Memory B cell (primary cell): ENCODE measurements at places on chromosomes 11 and 22.

DNA sequence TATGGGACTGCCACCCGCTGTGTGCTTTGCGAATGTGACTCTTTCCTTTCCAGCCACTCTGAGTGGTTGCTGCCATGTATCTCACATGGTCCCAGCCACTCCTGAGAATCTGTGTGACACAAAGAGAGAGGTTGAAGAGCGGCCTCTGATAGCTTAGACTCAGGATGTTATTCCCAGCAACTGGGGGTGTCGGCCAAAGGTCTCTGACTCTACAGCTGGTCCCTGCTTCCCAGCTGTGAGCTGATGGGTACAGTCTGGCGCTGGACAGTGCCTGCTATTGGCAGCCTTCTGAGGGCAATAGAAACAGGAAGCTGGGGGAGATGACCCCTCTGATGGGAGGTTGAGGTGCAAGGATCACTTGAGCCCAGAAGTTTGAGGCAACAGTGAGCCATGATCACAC is 105.1 kb downstream of the RRAS2 start:
- no peak for DNase-seq

DNA sequence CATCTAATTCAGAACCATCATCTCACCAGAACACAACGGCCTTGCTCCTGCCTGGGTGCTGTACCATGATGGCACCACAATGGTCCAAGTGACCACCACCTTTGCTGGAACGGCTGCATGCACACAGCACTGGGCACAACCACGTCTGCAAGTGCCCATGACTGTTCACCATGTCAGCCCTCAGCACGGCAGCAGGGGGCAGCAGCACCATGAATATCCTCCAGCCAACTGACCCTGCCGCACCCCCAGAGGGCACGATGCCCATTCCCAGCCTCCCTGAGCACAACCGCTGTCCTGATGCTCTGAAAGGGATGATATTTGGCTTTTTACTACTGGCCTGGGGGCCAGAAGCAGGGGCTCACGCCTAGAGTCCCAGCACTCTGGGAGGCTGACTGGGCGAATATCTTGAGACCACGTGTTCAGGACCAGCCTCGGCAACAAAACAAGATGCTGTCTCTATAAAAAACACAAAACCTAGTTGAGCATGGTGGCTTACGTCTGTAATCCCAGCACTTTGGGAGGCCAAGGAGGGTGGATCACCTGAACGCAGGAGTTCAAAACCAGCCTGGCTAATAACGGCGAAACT is 25.7 kb downstream of the DRD4 start:
- DNase-seq: peak; percentile 43

GRCh38 chr11:44923806-44924205 is 26.9 kb downstream of the TP53I11 start:
- no peak for DNase-seq

GRCh38 chr22:25219211-25219689 is at the start of gene CRYBB2:
Gene CRYBB2 (plus strand): TSS chr22:25219639. CDS start chr22:25221430, 1,791 bp downstream.
- DNase-seq: no peak

DNA sequence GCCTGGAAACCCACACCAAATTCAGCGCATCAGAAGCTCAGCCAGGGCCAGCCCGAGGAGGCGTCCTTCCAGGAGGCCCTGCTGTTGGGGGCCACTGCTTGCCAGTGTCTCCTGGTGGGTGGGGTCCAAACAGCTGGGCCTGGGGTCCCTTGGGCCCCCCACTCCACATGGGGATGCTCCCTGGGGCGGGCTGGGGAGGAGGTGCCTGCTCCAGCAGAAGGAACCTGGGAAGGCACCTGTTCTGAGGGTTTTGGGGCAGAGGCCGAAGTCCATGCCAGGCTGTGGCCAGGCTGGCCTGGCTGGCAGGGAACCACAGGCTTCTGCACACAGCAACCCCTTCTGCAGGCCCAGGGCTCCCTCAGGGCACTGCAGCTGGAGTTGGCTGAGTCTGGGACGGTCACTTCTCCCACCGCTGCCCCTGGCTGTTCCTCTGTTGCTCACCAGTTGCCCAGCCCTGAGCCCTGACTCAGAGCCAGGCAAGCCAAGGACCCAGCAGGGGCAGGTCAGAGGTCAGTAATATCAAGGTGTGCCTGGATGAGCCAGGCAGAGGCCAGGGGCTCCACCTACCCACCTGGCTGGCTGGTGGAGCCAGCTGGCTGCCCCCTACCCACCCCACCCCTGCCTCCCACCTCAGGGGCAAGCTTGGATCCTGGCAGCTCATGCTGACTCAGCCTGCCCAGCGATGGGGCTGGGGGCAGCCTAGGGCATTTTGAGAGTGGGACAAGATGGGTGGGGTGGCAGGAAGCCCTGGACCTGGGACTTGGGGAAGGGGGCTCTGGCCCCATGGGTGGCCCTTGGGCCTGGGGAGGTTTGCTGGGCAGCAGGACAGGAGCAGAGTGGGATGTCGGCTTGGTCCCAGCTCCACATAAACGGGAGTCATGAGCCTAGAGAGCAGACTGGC is 12.0 kb upstream of the PHLDA2 start:
- no peak for DNase-seq

DNA sequence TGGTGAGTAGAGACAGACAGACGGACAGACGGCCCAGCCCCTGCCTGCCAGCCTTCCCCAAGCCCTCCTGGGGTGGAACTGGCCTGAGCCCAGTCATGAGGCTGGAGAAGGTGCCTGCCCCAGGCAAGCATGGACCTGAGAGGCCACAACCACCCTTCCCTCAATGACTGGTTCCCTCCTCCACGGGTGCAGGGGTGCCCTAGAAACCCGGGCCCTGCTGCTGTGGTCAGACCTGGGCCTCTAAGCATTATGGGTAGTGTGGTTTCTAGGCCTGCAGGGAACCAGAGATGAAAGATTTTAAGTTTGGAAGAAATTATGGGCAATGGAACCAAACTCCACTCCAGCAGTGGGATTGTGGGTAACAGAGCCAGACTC is 13.5 kb downstream of the RHBDD3 start:
- DNase-seq: no peak

- DNase-seq: no peak
Measured at GRCh38 chr11:105389952-105390351, 219.9 kb upstream of the GRIA4 start.

DNA sequence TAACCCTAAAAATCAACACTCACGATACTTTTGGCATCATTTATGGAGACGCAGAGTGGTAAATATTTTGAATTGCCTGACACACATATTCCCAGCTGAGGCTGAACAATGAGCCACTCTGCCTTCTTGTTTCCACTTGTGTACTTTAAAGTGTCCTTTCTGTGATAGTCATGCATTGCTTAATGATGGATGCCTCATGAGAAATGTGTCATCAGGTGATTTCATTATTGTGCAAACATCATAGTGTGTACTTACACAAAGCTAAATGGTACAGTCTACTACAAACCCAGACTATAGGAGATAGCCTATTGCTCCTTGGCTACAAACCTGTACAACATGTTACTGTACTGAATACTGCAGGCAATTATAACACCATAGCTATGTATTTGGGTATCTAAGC is 44.2 kb downstream of the MRE11 start:
- no peak for DNase-seq

DNA sequence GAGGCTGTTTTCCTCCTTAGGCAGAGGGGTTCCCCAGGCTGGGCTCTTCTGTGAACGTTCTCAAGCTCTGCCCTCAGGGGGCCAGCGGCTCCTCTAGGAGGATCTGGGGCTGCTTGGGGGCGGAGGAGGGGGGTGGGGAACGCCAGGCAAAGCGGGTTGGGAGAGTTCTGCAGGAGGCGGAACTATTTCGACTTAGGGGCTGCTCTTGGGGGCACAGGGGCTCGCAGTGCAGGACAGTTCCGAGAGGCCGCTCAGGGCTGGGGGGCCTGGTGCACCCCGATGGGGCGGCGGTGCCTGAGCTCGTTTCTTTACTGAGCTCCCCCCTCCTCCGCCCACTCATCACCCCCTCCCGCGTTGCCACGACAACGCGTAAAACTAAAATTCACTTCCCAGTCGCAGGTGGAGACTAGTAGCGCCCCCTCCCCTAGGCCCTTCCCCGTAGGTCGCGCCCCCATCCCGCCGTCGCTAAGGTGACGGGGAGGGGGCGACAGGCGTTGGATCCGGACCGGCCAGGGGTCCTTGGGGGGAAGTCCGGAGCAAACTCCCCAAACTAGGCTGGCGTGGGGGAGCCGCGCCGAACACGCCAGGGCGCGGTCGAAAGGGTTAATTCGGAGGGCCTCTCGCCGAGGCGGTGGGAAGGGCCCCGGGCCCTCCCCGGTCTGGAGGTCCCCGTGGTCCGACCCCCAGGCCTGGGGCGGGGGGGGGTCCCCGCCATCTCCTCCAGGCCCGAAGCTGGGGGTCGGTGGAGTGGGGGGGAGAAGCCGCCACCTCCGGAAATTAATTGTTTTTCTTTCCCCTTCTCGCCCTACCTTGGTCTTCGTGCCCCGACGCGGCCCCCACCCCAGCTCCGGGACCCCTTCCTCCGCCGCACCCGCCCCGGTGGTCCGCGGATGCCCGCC is 857 bp downstream of the SHANK3 start:
- no peak for DNase-seq

DNA sequence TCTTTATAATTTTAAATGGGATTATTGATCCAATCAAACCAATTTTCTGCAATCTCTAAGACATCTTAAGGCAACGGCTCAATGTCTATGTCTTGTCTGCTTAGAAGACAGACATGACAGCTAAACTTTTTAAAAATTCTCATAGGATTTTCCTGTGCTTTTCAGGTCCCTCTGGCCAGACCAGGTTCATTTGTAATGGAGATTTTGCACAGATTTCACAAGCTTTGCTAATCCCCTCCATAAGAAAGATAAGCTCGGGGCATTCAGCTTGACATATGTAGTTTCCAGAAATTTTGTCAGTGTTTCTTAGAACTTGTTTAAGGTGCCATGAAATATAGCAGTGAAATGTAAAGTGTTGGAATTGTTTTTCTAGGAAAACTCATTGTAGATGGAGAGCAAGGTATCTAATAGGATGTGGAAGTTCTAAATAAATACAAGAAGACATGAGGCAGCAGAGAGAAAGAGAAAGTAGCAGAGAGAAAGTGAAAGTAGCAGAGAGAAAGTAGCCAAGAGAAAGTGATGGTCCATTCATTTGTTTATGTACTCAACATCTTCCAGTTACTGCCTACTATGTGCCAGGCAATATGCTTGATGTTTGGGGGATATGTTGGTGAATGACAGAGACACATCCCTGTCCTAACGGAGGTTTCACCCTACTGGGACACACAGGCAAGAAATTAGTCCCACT is 219.1 kb upstream of the ARHGAP42 start:
- DNase-seq: no peak

GRCh38 chr11:44463751-44464150 is 101.7 kb upstream of the CD82 start:
- no peak for DNase-seq

GRCh38 chr11:120146413-120147093 is 8.6 kb upstream of the TRIM29 start:
- no peak for DNase-seq

DNA sequence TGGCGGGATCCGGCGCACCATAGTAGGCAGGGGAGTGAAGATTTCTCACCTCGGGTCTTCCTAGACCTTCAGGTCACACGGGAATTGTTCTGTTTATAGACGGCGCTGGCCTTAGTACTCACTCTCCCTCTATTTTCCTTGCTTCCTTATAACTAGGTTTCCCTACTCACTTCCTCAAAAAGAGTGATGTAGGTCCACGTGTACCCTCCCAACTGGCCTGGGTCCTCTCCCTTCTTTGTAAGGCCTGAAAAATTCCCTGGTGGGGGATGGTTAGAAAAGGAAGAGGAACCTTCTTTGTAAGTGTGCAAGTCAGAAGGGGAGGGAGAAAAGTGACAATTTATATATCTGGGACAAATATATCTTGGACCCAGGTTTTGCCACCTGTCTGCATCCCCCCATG is 2.9 kb upstream of the TMEM9B start:
- no peak for DNase-seq

DNA sequence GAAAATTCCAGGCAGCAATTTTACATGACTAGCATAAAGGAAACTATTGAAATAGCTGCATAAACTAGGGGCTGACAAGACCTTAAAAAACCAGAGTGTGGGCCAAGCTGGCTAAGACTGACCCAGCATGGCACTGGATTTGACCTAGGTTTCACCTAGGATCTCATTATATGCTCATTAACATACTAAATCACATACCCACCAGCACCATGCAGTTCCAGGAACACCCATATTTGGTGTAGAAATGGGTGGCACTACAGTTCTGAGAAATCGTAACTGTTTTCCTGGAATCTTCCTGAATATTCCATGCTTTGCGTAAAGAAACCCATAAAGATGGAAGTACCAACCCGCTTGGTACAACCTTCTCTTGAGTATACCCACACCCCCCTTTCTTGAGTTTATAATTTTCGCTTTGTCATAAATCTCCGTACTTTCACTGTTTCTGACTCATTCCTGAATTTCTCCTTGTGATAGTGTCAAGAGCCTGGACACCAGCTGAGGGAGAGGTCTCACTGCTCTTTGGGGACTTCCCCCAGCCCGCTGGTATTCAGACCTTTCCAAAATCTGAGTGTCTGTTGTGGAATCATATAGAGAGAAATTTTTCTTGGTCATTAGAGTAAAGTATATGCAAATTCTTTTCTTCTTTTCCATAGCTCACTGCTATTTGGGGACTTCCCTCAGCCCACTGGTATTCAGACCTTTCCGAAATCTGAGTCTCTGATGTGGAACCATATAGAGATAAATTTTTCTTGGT is 55.1 kb downstream of the MTMR3 start:
- DNase-seq: no peak

DNA sequence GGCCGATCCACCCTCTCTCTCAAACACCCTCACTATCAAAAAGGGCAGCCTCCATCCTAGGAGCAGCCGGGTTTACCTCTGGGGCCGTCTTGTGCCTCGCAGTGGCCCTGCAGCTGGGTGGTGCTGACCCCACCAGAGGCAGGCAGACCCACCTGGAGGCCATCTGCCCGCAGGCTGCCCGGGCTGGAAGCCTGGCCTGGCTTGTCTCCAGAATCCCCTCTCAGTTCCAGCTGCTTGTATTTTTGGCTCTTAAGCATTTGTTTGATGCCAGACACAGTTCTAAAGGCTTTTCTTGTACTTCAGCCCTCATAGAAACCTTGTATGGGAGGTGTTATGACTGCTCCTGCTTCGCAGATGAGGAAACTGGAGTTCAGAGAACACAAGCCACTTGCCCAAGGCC is 4.2 kb upstream of the NFAM1 start:
- DNase-seq: no peak

GRCh38 chr22:30481711-30482110 is 9.9 kb upstream of the SEC14L3 start:
- DNase-seq: no peak

- DNase-seq: no peak
Measured at GRCh38 chr11:88603091-88603867, 265.7 kb upstream of the CTSC start.

- no peak for DNase-seq
Measured at GRCh38 chr11:16771350-16772140, 33.1 kb downstream of the C11orf58 start.
